ENCODE measurements at places on chromosomes 1 and 21.

GRCh38 chr1:206636671-206637070 is 1.3 kb downstream of the DYRK3 start:
- DNase-seq, result no peak

- DNase-seq, result no peak
Measured at GRCh38 chr1:101920577-101920976, 76.1 kb downstream of the OLFM3 start.

GRCh38 chr1:15249081-15249480 is 2.1 kb downstream of the FHAD1 start:
- no peak for DNase-seq

DNA sequence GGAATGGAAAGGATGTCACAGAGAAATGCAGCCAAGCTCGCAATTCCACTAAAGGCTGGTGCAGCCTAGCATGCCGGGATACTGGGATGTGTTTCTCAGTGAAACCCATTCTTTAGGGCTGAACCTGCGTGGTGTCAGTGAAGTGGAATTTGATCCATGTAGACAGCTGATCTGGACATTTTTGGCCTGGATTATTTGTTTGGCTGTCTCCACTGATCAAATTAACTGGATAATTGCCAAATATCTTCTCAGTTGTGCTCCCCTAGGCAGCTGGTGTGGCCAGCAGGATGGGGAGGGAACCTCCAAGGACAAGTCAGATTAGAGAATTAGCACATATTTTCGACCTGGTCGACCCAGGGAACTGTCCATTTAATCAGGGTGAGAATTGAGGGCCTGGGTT is 318.4 kb downstream of the RPS6KC1 start:
- DNase-seq, result no peak

DNA sequence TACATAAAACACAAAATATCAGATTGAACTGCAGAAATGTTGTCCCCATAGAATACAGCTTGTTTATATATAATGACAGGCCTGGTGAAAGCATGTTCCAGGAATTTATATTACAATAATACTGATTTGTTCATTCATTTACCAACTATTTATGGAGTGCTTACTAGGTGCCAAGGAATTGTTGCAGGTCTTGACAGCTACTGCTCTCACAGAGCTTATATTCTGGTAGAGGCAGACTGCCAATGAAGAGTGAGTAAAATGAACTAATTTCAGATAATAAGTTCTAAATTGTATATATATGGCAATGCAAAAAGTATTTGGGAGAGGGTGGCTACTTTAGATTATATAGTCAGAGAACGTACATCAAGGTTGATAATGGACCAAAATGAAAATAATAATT is 152.0 kb downstream of the COQ8A start:
- peak; percentile 60 for DNase-seq

DNA sequence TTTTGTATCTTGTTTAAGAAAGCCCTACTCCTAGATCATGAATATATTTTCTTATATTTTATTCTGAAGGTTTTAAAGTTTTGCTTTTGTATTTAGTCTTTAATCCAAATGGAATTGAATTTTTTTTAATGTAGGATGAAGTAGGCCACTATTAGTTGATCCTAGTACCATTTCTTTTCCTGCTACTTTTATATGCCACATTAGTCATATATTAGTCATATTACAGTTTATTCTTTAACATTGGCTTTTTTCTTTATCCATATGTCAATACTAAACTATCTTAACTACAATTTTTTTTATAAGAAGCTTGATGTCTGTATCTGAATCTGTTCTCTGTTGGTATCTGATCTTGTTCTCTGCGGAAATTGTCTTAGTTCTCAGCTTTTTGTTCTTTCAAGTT is 48.8 kb downstream of the MAN1A2 start:
- peak; percentile 37 for DNase-seq

- peak; percentile 40 for DNase-seq
Measured at GRCh38 chr1:111101854-111102642, 37.8 kb downstream of the DRAM2 start.

- DNase-seq, result peak; percentile 94
Measured at GRCh38 chr1:8078176-8078671, 52.1 kb upstream of the ERRFI1 start.

DNA sequence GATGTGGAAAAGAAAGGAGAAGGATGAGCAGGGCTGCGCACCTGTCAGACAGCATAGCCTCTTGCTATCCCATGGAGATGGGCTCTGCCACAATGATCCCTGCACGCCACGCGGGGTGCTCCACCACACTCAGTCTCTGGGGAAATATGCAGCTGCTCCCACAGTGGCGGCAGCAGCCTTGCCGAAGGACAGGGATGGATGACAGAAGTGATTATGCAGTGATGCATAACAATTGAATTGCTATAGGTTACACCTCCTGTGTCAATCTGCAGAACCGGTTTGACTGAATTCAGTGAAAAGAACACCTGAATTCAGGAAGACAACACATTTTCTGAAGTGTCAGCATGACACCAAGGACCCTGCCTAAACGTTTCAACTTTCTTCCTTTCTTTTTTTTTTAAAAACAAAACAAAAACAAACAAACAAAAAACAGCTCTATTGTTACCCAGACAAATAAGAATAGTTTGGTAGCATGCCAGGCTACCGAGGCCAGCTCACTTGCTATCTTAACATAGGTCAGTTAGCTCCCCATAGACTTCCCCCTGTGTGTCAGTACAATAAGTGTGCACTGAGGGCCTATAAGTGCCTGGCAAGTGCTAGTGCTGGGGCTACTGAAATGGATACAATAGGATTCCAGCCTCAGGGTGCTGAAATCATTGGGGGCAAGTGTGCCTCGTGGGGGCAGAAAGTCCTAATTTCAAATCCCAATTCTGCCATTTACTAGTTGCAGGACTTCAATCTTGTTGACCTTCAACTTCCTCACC is 127.6 kb upstream of the LMO4 start:
- peak; percentile 73 for DNase-seq

DNA sequence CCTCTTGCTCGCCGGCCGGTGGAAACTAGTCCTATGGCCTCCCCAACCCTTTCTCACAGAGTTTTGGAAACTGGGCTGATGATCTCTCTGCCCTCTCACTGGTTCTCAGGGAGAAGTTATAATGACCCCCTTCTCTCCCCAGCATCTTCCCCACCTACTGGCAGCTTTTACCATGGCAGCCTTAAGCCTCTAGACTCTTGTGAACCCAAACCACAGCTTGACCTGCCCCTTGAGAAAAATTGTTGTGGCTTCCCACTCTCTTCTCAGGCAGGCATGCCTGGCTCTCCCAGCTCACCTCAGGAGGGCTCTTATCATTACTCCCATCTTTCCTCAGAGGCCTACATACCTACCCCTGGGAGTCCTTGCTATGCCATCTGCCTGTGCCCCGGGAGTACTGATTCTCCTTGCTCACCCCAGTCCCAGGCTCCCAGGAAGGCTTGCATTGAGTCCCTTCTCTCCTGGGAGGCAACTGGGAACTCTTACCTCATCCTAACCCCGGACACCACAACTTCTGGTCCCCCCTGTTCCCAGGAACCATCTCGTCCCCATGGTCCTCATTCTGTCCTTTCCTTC is 1.6 kb downstream of the NSUN4 start:
- no peak for DNase-seq

DNA sequence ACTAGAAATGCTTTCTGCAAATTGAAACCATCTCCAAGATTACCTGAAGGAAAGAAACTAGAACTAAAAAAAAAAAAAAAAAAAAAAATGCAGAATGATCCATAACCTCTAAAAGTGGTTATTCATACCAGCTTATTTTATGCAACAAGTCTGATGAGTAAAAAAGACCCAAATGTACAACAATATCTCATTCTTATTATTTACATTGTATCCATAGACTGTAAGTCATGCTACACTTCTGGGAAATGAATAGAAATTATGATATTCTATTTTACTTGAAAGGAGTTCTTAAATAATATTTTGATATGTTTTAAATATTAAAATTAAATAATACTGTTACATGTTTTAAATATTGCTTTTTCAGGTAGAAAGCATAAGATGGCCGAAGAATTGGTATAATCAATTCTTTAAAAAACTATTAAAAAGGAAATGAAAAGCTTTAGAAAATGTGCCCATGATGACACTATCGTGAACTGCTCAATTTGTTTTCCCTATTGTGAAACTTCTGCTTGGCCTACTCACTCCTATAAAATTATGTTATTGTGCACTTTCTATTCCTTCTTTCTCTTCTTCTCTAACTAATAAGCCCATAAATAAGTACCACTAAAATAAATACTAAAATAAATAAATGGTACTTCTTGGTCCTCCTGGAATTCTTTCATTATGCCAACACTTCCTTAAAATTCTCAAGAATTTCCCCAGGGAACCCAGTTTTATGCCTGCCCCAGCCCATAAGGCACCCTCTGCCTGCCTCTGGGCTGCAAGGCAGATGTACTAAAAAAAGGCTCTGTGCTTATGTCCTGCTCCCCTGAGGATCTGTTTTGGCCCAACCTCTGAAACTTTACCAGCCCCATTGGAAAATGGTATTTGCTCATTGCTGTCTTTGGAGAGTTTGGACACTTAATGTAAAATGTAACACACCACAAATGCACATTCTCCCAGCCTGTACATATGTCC is 18.1 kb downstream of the SAMSN1 start:
- no peak for DNase-seq

DNA sequence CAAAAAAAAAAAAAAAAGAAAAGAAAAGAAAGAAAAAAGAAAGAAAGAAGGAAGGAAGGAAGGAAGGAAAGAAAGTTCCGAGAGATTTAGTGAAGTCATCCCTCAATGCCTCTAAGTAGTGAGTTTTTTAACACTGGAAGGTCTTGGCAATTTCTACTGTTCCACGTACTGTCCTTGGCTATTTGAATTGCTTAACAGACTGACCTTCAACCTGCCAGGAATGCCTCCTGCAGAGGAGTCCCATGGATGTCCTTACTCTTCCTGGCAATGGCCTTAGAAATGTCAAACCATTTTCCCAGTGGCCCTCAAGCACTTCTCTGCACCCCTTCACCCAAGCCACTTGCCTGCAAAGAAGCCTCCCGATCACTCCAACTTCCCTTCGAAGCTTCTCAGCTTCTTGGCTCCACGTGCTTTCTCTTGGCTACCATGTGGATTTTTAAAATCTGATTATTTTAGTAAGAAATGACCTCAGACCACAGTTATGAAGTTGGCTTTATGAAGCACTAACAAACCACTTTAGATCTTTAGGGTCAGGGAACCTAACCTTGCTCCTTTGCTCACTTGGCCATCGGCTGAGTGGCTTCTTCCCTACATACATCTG is 43.7 kb upstream of the ABCG1 start:
- no peak for DNase-seq

DNA sequence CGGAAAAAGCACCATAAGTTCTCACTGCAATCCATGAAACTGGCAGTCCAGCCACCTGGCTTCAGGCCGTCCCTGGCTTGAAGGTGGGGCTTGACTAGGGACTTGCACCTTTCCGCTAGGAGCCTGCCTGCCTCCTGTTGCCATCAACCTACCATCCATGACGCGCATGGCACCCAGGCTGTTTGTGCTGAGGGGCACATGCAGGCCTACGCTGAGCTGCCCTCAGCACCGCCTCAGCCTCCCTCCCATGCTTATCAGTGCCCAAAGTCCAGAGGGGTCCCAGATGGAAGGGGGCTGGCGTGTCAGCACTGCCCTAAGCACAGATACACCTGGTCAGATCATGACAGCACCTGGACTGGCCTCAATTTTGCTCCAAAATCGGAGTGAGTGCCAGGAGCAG is 190.2 kb upstream of the LYPLAL1 start:
- no peak for DNase-seq

GRCh38 chr1:110059133-110059863 is 11.2 kb downstream of the ALX3 start:
- DNase-seq, result no peak

DNA sequence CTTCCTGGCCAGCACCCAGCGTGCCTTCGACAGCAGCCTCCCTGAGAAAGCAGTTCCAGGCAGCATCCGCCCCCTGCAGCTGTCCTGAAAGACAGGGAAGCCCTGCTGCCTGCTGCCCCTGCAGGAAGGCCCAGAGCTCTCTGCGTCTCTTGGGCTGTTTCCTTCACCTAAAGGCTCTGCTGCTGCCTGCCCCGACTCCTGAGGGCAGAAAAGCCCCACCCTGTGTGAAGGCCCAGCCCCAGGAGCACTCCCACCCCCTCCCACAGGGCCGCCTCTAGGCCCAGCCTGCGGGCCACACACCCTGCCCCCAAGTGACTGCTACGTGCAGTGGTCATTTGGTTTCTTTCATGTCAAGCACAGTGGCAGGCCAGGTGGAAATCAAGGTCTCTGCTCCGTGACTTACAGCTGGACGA is 12.4 kb downstream of the RIPK4 start:
- DNase-seq, result no peak

DNA sequence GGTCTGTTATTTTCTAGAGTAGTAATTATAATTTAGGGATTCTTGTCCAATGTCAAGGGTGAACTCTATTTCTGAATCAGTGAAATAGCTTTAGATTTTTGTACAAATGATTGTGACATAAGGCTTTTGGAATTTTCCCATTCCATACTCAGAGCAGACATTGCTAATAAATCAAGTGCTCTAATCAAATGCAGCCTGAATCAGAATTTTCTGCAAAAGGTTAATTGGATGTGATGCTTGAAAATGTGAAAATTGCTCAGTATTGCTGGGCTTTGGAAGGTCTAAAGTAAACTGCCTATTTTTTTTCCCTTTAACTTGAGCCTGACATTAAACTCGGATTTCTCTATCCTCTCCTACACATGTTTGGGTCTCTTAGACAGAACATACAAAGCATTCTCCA is 23.2 kb downstream of the SGIP1 start:
- no peak for DNase-seq

GRCh38 chr1:117695796-117696490 is 90.1 kb downstream of the TENT5C start:
- DNase-seq, result peak; percentile 26

DNA sequence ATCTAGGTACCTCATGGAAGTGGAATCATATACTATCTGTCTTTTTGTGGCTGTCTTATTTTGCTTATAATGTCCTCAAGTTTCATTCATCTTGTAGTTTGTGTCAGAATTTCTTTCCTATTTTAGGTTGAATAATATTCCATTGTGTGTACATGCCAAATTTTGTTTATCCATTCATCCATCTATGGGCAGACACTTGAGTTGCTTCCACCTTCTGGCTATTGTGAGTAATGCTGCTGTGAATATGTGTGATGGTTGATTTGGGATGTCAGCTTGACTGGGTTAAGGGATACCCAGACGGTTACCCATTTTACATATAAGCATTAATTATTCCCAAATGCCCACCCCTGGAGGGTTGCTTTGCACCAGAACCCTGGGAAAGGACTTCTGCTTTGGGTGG is 477.5 kb downstream of the PTPRU start:
- DNase-seq, result peak; percentile 38

GRCh38 chr1:238324211-238324864 is 433.6 kb upstream of the ZP4 start:
- no peak for DNase-seq

- DNase-seq, result no peak
Measured at GRCh38 chr1:2476061-2476999, at the start of gene PLCH2. Gene PLCH2, plus strand, starts transcription at chr1:2476289. Its CDS starts 300 bp downstream, at chr1:2476589.
